T follicular helper cell (primary cell): ENCODE measurements at places on chromosomes 13 and 19.

DNA sequence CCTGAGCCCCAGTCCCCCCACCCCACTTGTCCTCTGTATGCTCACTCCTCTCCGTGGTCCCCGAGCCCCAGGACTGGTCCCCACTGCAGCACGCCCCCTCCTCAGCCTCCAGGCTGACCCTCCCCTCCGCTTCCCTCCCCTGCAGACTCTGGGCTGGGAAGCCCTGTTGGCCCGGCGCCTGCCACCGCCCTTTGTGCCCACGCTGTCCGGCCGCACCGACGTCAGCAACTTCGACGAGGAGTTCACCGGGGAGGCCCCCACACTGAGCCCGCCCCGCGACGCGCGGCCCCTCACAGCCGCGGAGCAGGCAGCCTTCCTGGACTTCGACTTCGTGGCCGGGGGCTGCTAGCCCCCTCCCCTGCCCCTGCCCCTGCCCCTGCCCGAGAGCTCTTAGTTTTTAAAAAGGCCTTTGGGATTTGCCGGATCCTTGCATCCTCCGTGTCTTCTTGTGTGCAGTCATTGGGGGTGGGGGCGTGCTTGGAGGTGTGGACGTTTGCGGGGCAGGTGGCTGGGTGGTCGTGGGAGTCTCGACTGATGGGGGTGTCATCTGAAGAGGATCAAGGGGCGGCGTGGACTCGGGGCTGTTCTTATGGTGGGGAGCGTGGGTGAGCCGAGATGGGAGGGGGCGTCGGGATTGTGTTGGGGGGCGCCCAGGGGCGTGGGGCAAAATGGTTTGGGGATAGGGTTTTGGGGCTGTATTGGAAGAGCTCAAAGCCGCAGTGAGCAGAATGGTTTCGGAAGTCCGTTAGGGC, 3.5 kb downstream of the PTGER1 start:
- no peak for DNase-seq

GRCh38 chr19:15461694-15462093, 2.6 kb downstream of the RASAL3 start:
- DNase-seq: no peak

DNA sequence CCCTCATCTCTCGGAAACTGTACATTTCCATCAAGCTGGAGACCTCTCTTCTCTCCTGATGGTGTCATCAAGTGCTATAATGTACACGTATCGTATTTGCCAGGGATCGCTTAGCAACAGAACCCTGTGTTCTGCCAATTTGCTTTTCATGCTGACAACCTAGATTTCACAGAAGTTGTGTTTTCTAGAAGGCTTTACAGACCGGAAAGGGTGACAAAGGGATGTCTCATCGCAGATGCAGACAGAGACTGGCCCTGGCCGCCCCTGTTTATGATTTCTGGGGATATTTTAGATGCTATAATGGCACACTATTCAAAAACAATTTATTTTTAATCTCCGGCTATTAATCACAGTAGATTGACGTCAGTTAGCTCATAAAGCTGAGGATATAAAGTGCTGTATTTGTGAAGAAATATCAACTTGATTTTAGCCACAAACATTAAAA, 291.4 kb downstream of the IRS2 start:
- no peak for DNase-seq

DNA sequence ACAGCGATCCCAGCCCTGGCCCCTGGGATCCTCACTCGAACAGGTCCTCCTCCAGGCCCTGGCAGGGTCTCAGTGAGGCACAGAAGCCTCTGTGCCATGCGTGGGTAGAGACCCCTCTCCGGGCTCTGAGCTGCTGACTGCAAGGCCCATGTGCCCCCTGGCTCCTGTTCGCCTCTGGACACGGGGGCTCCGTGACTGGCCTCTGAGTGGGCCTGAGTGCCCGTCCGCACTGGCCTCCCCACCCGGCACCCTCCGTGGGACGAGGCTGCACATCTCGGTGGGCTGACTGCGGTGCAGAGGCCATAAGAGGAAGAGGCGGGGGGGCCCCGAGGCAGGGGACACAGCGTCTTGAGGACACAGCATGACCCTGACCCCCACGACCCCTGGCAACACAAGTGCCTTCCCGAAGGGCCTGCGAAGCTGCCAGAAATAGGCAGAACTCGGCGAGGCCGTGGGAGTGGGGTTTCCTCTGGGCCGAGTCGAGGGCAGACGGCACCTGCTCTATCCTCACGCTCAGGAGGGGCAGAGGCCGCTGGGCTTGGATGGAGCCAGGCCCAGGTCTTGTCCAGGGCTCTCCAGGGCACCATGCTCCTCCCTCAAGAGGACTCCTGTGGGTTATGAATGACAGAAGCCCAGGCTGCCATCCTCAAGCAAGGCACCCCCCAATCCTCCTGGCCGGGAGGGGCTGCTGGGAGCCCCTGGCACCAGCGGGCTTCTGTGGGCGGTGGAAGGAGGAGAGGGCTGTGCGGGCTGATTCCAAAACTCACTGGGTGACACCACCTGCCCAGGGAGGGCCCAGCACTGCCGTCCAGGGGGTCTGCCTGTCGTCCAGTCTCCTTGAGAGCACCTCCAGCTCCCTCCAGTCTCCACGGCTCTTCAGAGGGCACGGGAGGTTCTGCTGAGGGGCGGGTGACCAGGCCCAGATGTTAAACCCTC, 52.6 kb downstream of the RASA3 start:
- no peak for DNase-seq

DNA sequence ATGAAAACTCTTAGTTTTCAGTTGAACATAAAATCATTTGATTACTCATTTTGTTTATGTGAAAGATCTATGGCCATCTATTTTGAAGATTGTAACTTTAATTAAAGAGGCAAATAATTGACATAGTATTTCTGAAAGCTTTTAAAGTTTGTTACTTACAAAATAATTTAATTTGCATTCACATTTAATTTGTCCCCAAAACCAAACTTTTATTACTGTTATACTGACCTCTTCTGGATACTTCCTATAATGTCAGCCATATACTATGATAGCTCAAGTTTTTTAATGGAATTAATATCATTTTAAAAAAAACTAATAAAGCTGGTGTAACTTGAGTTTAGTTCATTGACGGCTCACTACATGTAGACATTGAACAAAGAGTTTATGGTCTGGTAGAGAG, 4.9 kb upstream of the SGCG start:
- DNase-seq: no peak

DNA sequence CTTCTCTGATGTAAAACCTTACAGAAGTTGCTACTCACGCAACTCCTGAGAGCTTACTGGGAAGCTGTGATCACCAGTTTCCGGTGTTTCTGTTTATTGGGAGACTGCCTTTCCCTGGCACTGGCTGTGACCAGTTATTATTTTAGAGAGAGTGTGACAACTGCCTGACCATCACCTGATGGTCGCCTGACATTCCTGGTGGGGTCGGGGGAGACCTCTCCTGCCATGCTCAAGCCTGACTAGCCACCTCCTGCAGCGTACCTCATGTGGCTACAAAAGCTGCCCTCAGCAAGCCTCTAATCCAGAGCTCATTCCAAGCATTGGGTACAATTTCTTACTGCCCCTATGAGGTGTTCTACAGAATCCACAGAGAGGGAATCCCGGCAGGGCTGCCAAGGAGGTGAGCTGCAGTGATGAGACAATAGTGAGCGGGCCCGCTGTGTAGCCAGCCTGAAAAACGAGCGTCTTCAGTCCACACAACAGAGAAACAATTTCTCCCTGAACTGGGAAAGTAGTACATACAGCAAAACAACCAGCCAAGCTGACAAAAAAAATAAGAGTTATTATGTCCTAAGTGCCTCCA, 28.7 kb downstream of the GJA3 start:
- DNase-seq: no peak

DNA sequence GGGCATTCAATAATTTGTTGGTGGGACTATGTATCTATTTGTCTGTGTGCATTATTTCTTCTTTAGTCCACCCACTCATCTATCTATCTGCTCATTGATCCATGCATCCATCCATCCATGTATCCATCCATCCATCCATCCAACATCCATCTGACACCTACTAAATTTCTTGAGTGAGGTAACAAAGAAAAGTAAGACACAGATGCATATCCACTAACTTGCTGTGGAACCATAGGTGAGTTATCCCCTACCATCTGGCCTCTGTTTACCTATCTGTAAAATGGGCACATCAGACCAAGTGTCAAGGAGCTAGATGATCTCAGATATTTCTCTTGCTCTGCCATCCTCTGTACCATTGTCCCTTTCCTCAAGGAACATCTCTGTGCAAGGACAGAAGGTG, 54.7 kb downstream of the ZNF536 start:
- no peak for DNase-seq

DNA sequence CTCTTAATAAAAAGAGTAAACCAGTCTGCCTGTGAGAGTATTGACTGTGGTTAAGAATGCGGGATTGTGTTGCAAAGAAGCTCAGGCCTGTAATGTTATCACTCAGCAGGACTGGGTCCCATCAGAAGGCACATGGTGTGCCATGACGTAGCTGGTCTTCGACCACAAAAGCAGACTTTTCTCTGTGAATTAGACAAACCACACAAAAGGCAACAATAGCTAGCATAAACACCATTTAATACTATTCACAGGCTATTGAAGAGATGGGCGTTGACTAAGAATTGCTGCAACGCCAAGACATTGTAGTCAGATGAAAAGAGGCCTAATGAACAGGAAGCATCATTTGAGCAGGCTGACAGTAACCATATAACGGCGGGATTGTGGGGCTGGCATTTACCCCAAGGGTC, 235.6 kb upstream of the SOX21 start:
- no peak for DNase-seq

GRCh38 chr13:44785401-44785800, 203.9 kb downstream of the NUFIP1 start:
- DNase-seq: no peak

GRCh38 chr13:50636007-50636704, 207.3 kb downstream of the DLEU7 start:
- no peak for DNase-seq

GRCh38 chr19:35261356-35262100, 7.2 kb upstream of the USF2 start:
- DNase-seq: no peak

DNA sequence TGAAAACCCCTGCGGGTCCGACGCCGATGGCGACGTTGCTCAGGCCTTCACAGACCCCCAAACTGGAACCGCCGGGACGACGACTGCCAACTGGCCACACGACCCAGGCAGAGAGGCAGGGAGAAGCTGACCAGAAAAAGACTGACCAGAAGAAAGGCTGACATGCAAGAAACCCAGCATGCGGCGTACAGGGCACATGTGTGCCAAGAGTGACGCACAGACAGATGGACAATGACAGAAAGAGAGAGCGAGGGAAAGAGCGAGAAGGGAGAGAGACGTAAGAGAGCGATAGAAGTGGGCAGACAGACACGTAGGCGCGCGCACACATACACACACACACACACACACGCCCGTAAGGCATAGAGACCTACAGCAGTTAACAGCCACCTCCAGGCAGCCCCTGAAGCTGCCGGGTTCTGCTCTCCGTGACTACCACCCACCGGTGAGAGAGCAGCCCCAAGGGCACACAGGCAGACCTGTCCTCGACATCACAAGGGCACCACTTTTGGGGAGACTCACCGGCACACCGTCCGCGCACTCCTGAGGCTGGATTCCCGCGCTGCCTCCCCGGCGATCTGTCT, 67.2 kb upstream of the ZNF527 start:
- no peak for DNase-seq

GRCh38 chr13:89027694-89028306, 1356.6 kb downstream of the SLITRK5 start:
- no peak for DNase-seq

- peak; percentile 68 for DNase-seq
These were observed 15.0 kb upstream of the PGLS start for GRCh38 chr19:17496337-17496997.

DNA sequence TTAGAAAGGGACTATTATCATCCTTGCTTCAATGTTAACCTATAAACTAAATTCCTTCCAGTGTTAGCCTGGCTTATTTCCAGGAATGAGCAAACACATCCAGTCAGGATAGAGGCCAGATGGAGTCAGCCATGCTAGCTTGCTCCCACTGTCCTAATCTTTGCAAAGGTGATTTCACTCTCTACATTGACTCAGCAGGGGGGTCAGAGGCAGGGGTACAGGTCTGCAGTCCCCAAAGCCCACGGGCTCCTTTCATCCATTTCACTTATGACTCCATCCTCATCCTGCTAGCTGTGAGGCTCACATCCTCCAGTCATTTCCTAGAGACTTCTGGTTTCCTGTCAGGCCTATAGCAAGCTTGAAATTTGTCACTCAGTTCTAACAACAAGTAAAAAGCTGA, 63.4 kb upstream of the CEACAM8 start:
- DNase-seq: no peak

GRCh38 chr13:99390601-99391000, 83.4 kb upstream of the GPR183 start:
- no peak for DNase-seq

- DNase-seq: no peak
These were observed 65.5 kb downstream of the ING1 start for GRCh38 chr13:110779022-110779421.

DNA sequence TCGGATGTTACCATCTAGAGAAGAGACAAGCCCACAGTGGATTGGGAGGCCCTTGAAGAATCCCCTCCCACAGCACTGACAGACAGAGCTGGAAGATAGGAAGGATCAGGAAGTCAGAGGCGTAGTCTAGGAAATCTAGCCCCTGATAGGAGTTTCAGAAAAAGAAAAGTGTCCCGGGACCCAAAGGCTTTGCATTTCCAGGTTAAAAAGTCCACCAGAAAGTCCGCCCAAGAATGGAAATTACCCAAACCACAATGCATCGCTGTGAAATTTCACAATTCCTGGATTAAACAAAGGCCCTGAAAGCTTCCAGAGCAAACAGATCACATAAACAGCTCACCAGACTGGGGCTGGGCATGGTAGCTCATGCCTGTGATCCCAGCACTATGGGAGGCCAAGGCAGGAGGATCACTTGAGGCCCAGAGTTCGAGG, 146.9 kb downstream of the KDM4B start:
- no peak for DNase-seq

DNA sequence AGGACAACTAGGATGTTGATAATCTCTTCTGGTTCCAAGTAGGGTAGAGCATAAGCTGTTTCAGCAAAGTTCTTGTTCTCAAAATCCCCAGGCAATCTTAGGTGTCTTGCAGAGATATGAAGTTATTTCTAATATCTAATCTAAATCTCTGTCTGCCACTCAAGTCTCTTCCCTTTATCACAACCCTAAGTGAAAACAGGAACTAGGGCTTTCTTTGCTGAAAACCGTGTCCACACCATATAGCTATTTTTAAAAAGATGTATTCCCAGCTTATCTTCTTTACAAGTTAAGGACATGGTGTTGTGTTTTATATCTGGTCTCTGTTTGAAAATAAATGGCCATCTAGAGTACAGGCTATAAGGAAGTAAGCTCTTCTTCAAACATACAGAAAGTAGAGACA, 11.3 kb upstream of the RNASEH2B start:
- no peak for DNase-seq

- peak; percentile 51 for DNase-seq
These were observed 20.4 kb downstream of the LMTK3 start for GRCh38 chr19:48490981-48491792.

- DNase-seq: no peak
These were observed 7.9 kb upstream of the MYO16 start for GRCh38 chr13:108621462-108621861.

- DNase-seq: no peak
These were observed 41.7 kb downstream of the UNC13A start for GRCh38 chr19:17646441-17646840.
